Colonic mucosa (tissue), 4 donors: ENCODE measurements at places on chromosomes 3 and 15. TPM values are rescaled to one million over a fixed set of nuclear protein-coding genes. Genes with fewer than 3 reads are reported as not detected.
A peak's percentile ranks its signal among the peaks of the same experiment; 100 is the strongest.

Gene SYNPR
- 0.17 TPM for total RNA-seq

GRCh38 chr3:25153561-25153960 is 274.5 kb upstream of the RARB start:
- no peak for DNase-seq

GRCh38 chr3:197297002-197297401 is 1.4 kb downstream of the DLG1 start:
- DNase-seq: peak; percentile 39

- no peak for DNase-seq
Measured at GRCh38 chr3:188832961-188833721, 338.6 kb upstream of the TPRG1 start.

DNA sequence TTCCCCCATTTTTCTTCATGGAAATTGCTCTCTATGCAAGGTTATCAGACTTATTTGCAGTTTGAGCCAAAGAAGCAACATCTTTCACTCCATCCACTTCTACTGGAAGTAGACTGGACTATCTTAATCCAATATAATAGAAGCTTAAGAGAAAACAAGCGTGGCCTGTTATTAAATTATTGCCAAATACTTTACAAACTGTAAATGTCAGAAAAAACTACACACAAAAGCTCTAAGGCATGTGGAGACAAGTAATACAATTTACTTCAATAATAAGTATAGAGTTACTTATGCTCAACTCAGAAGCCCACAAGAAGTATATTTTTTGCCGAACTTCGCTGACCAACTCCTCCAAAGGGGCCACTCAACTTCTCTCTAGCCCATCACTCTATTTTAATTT is 120.3 kb downstream of the BDH1 start:
- DNase-seq: no peak

- no peak for DNase-seq
Measured at GRCh38 chr3:157782236-157782635, 279.0 kb upstream of the VEPH1 start.
